ENCODE measurements at places on chromosomes 4 and X. TPM values are rescaled to one million over a fixed set of nuclear protein-coding genes. Genes with fewer than 3 reads are reported as not detected.

TMEM31 gene
- not detected for total RNA-seq

- no peak for DNase-seq
These were observed 84.5 kb downstream of the GATB start for GRCh38 chr4:151676301-151676700.

DNA sequence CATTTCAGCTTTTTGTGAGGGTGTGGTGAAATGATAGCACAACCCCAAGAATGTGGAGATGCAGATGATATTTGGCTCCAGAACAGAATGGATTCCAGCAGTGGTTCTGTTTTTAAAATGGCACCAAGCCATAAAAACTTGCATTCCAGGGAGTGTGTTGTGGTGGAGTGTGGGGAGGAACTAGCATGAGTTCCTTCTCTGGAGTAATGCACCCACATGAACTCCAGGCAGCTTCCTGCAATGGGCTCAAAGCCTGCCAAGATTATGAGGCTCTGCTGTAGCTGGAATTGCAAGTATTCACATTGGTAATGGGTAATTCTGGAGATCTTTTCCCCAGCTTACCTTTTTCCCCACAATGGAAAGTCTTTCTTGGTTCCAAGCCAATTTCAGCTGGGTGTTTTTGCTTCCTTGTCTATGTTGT is 161.4 kb downstream of the RAB28 start:
- no peak for DNase-seq

GRCh38 chrX:72247206-72247942 is 8.5 kb upstream of the ERCC6L start:
- no peak for DNase-seq

GRCh38 chrX:14591976-14592375 is 62.6 kb downstream of the GLRA2 start:
- DNase-seq, result no peak
